Amygdala (tissue), 56 donors: ENCODE measurements at places on chromosomes 11 and 22.

DNA sequence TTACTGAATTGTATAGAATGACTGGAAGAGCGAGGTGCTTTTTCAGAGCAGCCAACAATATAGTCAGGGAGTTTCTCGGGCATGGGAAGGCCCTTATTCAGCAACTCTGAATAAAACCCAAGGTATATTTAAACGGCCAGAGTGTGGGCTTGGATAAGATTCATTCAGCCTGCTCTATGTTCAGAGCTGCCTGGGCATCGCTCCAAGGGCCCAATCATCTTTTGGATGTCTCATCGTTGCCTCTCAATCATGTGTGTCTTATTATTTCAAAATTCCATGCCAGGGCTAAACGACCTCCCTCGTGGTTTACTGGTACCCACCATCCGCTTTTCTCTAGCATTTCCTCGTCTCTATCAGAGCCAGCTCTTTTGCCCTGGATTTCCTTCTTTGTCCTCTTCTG lies 19.5 kb upstream of the NTM start:
- DNase-seq = no peak

GRCh38 chr11:71301858-71302533 lies 49.6 kb upstream of the SHANK2 start:
- DNase-seq = no peak

DNA sequence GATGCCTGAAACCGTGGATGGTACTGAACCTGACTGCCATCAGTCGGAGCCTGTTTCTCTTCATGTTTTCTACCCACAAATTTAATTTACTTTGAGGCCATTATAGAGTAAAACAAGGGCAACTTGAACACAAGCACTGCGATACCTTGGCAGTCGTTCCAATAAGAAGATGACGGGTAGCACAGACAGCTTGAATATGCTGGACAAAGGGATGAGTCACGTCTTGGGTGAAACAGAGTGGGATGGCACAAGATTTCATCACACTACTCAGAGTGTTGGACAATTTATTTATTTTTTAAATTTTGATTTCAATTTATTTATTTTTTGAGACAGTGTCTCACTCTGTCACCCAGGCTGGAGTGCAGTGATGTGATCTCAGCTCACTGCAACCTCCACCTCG lies 5.7 kb downstream of the DIXDC1 start:
- no peak for DNase-seq

DNA sequence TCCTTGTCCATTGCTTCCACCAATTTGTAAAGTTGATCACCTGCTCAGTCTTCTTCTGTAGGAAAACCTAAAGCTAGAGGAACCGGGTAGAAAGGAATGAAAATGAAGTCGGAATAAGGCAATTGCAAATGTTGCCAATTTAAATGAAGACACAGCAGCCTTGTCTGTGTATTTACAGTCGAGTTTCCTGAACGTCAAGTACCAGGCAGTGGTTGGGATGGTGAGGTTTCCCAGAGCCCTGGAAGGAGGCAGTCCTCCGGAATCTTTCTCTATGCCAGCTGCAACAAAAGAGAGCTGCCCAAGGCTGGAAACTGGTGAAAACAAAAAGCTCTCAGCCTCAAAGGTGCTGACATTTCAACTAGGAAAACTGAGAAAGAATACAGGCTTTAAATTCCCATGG lies 17.7 kb downstream of the MAJIN start:
- no peak for DNase-seq

- no peak for DNase-seq
Measured at GRCh38 chr11:107916671-107917241, 11.5 kb upstream of the RAB39A start.

DNA sequence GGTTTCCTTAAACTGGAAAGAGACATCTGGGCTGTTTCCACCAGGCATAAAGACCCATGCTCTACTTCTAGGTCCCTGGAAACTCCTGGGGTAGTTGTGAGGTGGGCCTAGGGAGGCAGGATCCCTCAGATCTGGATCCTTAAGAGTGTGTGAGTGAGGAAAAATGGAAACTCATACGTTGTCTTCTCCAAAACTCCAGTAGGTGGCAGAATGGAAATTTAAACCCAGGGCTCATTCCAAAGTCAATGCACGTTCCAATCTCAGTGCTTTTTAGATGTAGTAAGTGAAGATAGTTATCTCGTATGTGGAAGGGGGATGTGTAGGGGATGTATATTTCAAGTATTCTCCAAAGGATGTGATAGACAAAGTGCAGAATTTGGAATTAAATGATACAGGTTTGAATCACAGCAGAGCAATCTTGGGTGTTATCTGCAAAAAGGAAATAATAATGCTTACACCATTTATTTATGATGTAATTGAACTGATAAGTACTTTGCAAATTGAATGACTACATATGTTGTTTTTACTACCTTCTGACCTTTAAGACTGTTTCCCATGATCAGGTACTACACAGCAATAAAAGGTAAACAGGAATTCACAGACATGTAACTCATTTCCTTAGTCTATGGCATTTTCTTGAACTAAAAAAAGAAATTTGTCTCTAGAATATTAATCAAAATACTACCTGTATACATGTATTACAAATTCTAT lies 13.1 kb upstream of the MMP1 start:
- DNase-seq = no peak
